ENCODE measurements at places on chromosomes 4 and X.

- DNase-seq = no peak
These were observed 87.0 kb downstream of the GLRA2 start for GRCh38 chrX:14616301-14616700.

DNA sequence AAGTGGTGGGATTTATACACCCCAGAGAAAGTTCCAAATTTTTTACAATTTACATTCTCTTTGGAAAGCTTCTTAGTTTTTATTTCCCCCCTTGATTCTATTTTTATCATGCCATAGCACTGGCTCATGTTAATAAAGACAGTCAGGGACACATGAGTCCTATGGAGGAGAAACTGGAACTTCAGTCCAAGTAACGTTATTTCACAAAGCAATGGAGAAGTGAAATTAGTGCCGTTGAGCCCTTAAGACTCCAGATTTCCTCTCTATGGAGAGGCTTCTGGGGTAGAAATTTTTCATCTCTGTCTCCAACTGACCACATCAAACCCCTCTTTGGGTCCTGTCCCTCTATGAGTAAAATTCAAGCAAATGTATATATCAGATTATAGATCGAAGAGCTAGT, 12.8 kb upstream of the TASL start:
- no peak for DNase-seq

- no peak for DNase-seq
These were observed 72.2 kb downstream of the PPP3CA start for GRCh38 chr4:101274888-101275752.

DNA sequence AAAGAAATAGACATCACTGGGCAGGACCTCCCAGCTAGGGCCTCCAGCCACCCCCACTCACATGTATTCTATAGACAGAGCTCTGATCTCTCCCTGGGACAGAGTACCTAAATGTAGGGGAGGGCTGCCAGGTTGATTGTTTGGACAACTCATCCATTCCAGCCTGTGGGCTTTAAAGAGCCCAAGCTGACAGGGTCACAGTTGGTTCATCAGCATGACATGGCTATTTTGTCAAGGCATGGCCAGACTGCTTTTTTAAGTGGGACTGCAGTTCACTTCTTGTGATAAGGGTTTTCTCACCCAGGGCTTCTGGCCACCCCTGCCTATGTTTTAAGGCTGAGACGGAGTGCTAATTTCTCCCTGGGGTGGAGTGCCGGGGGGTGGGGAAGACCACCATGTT, 63.3 kb downstream of the KLHL4 start:
- no peak for DNase-seq

DNA sequence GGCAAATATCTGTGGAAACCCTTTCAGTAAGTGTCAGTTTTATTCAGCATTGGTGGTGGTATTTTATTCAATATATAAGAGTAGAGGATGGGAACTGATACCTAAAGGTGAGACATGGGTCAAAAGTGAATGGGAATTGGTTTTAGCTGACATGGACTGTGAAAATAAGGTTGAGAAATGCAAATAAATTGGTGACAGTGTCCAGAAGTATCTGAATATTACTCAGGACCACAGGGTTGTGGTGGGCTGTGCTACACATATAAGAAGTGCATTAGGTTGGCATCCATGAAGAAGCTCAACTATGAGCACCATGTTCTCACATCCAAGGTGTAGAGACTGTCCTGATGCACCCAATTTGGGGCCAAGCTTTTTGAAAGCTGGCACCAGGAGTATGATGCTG, 45.0 kb downstream of the ETDC start:
- no peak for DNase-seq

DNA sequence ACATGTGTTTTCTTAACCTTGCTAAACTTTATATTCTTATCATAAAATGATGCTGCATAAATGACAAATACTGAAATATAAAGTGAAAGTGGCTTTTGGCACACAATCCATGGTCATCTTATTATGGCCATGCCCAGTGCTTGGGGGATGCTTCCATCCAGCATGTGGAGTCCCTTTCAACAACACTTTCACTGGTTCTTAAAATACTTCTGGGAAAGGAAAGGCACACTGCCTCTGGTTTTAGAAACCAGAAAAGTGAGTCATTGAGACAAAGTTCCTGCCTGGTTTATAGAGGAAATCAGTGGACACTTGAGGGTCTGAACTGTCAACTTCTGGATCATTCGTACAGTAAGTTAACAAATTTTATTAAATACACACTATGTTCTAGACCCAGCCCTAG, 248.0 kb upstream of the ADAMTS3 start:
- no peak for DNase-seq

- DNase-seq = no peak
These were observed 937.6 kb upstream of the SLIT2 start for GRCh38 chr4:19314116-19314515.

DNA sequence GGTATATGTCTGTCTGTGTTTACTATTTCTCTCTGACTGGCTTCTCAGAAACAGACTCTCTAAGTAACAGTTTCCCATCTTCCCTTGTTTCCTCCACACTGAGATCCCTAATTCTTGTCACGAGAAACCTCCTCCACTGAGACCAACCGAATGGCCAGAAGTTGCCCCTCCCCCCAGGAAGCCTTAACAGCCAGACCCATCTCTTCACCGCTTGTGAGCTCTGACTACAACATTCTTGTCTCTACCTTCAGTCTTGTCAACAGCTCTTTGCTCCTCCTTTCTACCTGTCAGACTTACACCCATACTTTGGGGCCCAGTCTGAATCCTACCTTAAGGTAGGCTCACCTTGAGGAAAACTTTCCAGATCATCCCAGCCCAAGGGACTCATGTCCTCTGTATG, 90.8 kb downstream of the NHSL2 start:
- DNase-seq = no peak

DNA sequence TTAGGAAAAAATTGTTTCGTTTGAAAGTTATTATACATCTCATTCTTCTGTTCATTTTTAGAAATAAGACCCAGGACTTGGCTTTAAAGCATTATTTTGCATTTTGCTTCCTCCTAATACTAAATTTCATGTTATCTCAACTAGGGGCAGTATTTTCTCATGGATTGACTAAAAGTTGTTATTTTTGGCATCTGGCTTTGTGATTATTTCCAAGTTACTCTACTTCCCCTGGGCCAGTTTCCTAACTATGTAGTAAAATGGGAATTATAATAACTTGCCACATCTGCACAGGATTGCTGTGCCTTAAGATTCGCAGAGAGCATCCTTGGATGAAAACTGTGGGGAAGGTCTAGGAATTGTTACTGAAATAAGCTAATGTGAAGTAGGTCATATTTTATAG, 3.0 kb downstream of the RBPJ start:
- DNase-seq = no peak

DNA sequence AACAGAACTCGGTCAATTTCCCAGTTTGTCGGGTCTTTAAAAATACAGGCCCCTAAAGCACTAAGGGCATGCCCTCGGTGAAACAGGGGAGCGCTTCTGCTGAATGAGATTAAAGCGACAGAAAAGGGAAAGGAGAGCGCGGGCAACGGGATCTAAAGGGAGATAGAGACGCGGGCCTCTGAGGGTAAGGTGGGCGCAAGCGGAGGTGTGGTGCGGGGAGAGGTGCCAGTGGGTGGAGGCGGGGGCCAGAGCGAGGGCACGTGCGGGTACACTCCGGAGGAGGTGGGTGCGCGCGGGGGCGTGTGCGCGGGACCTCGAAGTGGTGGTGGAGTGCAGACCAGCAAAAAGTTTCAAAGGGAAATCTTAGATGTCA, 787 bp upstream of the TET2 start:
- DNase-seq = no peak

- DNase-seq = no peak
These were observed 33.0 kb downstream of the GYPB start for GRCh38 chr4:143986180-143986579.

GRCh38 chr4:8192748-8193738, 6.0 kb upstream of the SH3TC1 start:
- no peak for DNase-seq

DNA sequence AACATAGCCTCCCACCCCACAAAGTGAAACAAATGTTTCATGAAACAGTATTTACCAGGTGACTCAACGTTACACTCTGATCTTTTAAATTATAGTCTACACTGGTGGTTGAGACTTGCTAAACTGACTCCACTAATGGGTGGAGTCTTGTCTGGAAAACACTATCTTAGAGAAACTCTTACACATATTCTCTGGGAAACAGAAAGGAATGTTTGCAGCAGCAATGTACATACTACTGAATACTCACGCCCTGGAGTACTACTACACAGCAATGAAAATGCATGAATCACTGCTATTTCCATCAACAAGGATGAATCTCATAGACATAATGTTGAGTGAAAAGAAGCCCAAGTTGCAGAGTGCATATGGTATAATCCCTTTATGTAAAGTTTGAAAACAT, 208.5 kb upstream of the IGFBP7 start:
- no peak for DNase-seq

GRCh38 chr4:104677116-104677515, 182.4 kb upstream of the CXXC4 start:
- DNase-seq = no peak

Measured in stimulated activated CD4-positive, alpha-beta T cell treated with anti-CD3 and anti-CD28 coated beads, TNF-alpha, amount 100 ng/mL, for 4 hours (primary cell).